Ovary (tissue), 10 donors: ENCODE measurements at places on chromosomes 7 and 10.
A peak's percentile ranks its signal among the peaks of the same experiment; 100 is the strongest.

GRCh38 chr7:75739796-75740672 lies 1.3 kb upstream of the HIP1 start:
- DNase-seq = no peak

DNA sequence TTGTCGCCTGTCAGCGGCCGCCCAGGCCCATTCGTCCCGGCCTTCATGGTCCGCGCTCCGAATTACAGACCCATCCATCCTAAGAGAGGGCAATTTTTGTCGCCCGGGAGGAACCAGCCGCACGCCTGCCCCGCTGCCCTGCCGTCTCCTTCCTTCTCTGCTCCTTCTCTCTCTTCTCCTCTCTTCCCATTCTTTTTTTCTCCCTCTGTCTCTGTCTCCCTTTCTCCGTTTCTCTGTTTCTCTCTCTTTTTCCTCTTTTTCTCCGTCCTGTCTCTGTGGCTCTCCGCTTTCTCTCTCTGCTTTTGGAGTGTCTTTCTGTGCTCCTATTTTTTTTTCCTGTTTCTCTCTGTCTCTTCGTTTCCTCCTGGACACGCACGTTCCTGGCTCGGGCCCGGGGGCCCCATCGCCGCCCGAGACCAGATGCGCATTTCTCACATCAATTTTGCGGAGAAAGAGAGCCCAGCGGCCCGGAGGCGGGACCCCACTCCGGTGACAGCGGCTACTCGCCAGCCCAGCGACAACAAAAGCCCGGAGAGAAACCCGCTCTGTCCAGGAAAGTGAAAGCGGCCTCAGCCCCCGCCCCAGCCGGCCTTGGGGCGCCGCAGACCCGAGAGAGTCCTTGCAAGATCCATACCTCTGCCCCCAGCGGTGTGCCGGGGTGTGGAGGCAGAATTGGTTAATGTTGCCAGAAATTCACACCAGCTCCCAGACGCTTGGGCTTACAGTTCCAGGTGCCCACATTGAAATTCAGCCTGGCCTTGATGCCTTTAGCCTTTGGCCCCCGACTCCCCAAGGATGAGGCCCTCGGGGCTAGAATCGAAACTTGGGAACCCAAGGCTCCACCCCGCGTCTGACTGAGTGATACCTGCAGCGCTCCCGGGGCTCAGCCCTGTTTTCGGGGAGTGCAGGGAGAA lies 4.1 kb downstream of the LBX1 start:
- no peak for DNase-seq

DNA sequence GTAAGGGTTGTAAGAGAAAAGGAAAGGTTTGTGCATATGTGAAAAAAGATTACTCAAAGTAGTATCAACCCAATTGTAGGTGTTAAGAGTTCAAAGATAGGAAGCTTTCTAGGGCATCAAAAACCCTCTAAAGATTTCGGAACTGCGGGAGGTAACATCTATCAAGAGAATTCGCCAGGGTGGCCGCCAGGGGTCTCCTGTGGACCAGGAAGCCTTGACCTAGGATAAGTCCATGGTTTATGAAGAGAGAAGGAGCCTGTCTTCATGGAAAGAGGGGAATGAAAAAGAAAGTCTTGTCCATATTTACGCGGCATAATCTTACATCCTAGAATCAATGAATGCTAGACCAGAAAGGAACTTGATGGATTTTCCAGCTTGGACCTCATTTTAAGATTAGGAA lies 140.7 kb upstream of the CALCR start:
- DNase-seq = peak; percentile 36

GRCh38 chr7:45486575-45486974 lies 87.6 kb upstream of the ADCY1 start:
- no peak for DNase-seq

DNA sequence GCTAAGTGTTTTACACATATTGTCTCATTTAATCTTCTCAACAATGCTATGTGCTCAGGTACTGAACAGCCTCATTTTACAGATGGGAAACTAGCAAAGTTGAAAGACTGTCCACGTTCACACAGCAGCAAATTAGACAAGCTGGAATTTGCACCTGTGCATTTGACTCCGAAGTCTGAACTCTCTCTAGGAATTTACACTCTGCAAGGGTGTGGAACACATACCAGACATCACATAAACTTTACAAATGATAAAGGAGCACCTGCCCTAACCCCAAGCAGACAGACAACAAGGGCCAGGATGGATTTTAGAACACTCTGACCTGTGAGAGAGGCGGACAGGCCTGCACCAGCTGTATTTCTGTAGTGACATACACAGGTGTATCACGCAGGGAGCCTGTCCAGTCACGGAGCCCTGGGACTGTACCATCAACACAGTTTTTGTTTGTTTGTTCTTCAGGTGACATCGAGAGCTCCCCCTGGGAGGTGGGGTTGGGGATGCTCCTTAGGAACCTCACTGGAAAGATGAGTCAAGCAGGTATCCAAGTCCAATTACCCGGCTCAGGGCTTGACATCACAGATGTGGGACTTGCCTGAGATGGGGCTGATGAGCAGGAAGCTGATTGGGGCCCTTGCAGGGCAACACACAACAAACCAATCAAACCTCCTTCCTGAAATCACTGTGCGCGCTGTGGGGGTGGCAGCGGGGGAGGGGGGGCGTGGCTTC lies 31.0 kb downstream of the MKI67 start:
- no peak for DNase-seq

DNA sequence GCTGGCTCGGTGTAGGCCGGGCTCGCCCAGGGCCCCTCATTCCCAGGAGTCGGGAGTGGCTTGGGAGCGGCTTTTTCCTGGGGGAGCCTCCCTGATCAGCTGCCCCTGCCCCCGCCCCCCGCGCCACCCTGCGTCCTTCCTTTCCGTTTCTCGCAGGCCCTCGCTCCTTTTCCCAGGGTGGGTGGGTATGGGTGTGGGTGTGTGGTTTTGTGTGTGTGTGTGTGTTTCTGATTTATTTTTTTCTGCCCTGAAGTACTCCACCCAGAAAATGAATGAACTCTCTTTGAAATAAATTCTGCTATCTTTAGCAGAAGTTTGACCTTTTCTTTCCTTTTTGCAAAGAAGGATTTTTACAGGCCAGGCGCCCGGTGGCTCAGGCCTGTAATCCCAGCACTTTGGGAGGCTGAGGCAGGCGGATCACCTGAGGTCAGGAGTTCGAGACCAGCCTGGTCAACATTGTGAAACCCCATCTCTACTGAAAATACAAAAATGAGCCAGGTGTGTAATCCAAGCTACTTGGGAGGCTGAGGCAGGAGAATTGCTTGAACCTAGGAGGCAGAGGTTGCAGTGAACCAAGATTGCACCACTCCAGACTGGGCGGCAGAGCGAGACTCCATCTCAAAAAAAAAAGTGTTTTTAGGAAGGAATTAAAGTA lies 30.0 kb upstream of the AP5Z1 start:
- DNase-seq = no peak

- no peak for DNase-seq
Observed at GRCh38 chr7:39069896-39070881, 92.5 kb downstream of the POU6F2 start.
